ENCODE measurements at places on chromosomes 4 and X. TPM values are rescaled to one million over a fixed set of nuclear protein-coding genes. Genes with fewer than 3 reads are reported as not detected.

Gene RAB41
- not detected for total RNA-seq

Gene UNC5C
- not detected for total RNA-seq

Gene XAGE3
- not detected for total RNA-seq

Gene COL4A6
- total RNA-seq: not detected

- DNase-seq: no peak
Observed at GRCh38 chrX:41148553-41148952, 63.3 kb downstream of the USP9X start.

DNA sequence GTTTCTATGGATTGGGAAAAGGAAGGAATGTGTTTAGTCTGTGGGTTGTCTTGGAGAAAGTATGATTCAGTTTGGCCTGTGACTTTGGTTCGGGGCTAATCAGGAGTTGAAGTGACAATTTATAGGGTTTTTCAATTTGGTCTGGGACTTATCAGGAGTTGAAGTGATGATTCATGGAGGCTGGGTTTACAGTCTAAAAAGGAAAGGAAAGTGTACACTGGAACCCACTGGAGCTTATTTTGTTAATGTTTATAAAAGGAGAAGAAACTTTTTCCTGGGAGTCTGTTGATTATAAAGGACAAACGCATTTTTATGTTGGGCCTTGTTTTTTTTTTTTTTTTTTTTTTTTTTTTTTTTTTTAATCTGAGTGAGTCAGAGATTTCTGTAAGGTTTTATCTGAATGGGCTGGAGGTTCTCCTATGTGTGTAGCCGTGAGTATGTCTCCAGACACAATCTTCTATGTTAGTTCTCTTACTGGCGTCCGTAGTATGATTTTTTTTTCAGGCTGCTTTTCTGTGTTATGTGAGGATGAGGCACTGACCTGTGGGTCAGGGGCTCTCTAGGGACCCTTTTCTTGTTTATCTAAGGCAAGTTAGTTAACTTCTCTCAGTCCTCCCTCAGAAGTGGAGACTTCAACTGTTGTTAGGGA is 33.0 kb upstream of the RAB9B start:
- DNase-seq: no peak

GRCh38 chr4:145435646-145436045 is 46.0 kb upstream of the SMAD1 start:
- no peak for DNase-seq

DNA sequence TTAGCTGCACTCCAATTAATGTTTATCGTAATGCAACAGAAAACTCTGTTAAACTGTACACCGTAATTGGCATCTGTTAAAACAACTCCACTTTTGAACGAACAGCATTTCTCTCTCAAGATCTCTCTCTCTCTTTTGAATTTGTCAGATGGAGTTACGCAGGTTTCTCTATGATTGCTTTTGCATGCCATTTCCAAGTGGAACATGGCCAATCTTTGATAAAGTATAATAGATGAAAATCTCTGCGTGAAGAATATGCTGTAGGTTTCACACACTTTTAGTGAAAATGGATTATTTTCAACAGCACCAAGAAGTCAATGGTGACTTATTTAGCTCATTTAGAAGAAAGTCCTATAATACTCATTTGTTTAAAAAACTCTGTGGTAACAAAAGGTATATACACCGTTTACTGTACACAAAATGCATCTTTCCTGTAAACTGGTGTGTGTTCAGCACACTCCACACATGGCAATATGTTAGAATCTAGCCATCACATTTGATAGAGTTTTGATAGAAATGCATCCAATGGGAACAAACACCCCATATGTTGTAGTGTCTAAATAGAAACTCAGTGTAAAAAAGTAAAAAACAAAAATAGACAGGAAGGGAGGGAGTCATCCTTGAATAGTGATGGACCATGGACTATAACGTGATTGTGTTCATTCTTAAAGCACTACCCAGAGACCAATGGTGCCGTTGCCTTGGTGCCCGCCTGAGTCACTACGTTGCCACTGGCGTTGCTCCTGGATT is 5.8 kb upstream of the FGFBP2 start:
- DNase-seq: no peak

- peak; percentile 59 for DNase-seq
Observed at GRCh38 chrX:133215747-133216146, 2.4 kb downstream of the TFDP3 start.

GRCh38 chr4:162838671-162839070 is 328.0 kb downstream of the NAF1 start:
- peak; percentile 39 for DNase-seq

GRCh38 chr4:129014566-129015509 is 78.5 kb downstream of the SCLT1 start:
- DNase-seq: no peak

GRCh38 chr4:98327694-98328093 is 66.5 kb downstream of the RAP1GDS1 start:
- no peak for DNase-seq

DNA sequence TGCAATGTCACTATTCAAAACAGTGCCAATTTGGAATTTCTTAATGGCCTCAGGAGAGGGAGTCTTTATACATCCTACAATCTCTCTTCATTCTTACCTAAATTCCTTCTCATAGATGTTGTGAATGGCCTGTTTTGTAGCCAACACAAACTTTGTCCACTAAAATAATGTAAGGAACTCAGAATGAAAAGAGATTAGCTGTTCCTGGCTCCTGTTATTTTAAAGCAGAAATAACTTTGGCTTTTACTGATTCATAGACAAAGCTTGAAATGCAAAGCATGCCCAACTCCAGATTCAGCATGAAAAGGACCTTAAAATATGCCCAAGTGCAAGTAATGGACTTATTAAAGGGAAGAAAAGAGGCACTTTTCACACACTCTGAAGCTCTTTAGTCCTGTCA is 146.0 kb upstream of the GPC4 start:
- no peak for DNase-seq

DNA sequence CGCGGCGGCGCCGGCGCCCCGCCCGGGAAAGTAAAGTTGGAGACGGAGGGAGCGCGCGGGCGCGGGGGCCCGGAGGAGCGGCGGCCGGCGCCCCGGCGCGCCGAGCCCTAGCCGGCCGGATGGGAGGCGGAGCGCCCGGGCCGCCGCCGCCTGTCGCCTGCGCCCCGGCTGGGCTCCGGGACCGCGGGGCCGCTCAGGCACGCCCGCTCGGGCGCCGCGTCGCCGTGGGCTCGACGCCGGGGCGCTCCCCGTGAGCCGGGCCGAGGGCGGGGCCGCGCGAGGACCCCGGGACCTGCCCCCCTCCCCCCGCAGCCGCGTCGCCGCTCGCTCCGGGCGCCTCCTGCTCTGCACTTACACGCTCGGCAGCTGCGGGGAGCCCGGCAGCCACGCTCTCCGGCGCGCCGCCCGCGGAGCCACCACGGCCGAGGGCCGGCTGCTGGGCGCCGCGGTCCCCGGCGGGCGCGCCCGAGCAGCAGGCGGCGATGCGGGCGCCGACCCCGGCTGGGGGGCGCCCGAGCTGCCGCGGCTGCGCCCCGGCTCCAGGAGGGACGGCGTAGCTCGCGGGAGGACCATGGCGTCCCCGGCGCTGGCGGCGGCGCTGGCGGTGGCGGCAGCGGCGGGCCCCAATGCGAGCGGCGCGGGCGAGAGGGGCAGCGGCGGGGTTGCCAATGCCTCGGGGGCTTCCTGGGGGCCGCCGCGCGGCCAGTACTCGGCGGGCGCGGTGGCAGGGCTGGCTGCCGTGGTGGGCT is at the start of gene ADRA2C:
TSS of gene ADRA2C (plus strand) at position 350 of the 749 bp plus-strand sequence. CDS start at position 572, 222 bp downstream.
- DNase-seq: no peak

GRCh38 chrX:115098897-115099296 is 81.5 kb upstream of the IL13RA2 start:
- DNase-seq: no peak

DNA sequence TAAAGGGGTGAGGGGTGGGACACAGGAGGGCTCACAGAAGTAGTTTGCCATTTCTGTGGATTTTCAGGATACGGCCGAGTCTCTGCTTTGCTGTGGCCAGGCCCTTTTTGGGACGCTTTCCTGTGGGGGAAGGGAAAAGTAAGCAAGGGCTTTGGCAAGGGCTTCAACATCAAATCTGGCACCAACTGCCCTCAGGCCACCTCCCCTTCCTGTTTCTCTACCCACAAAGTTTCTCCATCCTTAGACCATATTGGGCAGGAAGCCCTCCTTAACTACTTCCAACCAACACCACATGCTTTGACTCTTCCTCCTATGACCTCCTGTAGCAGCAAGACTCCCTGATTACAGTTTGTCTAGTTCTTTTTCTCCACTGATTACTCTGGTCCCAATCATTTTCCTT is 105.1 kb downstream of the PHF8 start:
- DNase-seq: no peak

DNA sequence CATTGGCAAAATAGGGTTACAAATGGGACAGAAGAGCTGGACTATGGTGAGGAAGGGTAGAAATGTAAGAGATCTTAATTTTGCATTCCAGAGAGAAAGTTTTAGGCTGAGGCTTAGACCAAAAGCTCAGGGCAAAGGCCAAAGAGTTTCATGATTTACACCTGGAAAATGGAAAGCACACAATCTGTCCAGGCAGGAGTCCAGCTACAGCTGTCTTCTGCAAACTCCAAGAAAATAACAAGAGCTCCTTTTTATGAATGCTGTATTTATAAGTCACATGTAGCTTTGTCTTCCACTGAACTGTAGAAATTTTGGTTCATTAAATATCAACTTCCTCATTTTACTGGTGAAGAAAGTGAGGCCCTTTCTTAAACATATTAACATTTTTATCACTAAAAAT is 288.0 kb upstream of the ATOH1 start:
- DNase-seq: no peak

GRCh38 chr4:103019308-103020124 is at the start of gene SLC9B1:
Gene SLC9B1, minus strand, starts transcription at chr4:103019705. Its CDS starts 27,994 bp downstream, at chr4:102991711.
- DNase-seq: peak; percentile 98

DNA sequence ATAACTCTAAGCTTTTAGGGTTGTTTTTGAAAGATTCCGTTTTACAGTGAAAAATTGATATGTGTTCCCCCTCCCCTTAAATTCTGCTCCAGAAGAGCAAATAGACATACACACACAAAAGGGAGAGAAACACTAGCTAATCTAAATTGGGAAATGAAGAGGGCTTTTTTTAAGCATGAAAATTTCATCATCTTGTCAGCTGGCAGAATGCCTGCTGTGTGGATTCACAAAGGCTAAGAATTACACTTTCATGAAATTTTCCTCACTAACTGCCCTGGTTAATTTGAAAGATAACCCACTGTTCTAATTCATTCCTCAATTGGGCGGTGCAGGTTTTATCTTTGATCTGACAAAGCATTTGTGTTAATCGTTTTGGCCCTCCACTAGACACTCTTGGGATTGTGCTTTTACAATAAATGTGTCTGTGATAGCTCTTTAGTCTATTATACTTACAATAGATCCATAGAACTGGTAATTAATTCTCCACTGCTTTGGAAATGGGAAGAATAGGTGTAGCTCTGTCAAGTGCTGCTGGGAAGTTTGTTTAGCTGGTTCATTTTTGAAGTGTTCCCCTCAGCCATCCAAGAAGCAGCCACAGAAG is 152.9 kb downstream of the POLA1 start:
- no peak for DNase-seq

GRCh38 chr4:53380221-53380620 is 2.8 kb downstream of the FIP1L1 start:
- no peak for DNase-seq

GRCh38 chr4:10421344-10422055 is 35.7 kb downstream of the ZNF518B start:
- DNase-seq: peak; percentile 11

- peak; percentile 54 for DNase-seq
Observed at GRCh38 chr4:26372525-26373172, 51.8 kb downstream of the RBPJ start.

DNA sequence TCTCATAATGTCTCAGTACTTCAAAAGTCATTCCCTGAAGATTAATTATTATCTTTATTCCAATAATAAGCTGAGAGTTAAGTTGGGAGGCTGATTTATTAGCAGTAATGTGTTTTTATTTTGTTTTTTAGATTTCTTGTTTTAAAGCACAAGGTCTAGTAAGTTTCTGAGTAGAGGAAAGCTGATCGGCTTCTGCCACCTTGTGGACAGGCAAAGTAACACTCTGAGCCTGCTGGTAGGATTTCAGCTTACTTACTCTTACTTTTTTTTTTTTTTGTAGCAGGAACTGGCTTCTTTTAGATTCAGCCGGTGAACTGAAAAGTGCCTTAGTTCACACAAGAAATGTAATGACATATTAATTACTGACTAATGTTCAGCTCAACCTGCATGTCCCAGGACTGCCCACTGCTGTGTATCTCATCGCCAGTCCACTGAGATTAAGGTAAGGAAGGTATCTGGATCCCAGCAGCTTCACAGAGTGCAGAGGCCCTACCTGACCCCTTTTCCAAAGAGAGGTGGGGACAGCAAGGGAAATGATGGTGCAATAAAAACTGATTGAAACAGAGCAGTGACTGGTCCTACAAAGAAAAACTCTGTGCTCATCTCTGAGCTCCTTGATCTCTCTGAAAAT is 126.5 kb downstream of the ADGRA3 start:
- DNase-seq: peak; percentile 80

DNA sequence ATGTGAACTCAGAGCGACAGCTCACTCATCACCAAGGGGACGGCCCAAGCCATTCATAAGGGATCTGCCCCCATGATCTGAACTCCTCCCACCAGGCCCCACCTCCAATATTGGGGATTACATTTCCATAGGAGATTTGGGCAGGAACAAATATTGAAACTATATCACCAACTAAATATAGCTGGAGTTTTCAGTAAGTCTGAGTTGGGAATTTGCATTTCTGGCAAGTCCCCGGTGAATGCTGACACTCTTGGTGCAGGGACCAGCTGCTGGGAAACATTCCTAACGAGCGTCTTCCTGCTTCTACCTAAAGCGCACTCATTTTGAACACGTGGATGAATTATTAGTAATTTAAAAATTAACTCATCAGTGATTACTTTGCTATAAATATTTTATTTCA is 13.2 kb downstream of the CLDN34 start:
- DNase-seq: no peak

DNA sequence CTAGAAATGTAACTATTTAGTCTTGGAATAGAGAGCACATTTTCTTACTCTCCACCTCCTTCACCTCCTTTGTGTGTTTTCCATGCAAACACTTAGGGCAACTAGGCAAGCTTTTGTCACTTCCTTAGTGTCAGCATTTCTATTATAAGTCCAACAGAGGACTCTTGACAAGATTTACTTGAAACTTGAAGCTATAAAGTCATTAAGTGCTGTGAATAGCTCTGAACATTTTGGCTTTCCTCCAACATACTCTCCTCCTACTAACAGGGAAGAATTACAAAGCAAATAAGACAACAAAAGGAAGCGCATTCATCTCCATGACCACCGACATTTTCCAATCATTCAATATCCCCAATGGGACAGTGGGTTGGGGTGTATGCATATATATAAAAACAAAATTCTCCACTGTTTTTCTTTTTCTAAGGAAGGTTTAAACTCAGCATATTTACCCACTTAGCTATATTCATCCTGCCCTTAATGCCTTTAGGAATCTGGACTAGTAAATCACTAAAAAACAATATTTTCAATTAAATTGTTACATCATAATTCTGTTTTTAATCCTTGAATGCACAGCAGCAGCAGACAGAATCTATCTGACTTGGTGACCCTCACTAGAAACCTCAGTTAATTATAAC is 264.6 kb downstream of the SNCA start:
- DNase-seq: peak; percentile 81

DNA sequence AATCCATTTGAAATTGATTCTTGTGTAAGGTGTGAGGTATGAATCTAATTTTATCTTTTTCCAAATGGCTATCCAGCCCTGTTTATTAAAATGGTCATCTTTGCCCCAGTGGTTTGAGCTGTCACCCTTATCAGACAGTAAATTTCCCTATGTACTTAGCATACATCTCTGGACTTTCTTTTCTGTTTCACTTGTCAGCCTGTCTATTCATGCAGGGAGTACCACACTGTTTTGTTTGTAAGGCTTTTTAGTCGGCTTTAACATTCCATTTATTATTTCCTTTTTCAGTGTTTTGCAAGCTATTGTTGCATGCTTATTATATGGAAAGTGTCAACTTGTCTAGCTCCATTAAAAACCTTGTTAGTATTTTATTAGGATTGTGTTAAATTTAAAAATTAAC is 155.8 kb downstream of the STAG2 start:
- no peak for DNase-seq

All from HT-29 (cell line).